ENCODE measurements at places on chromosomes 3 and 15. TPM values are rescaled to one million over a fixed set of nuclear protein-coding genes. Genes with fewer than 3 reads are reported as not detected.

The PIGZ gene
- 2.3 TPM for polyA plus RNA-seq

DNA sequence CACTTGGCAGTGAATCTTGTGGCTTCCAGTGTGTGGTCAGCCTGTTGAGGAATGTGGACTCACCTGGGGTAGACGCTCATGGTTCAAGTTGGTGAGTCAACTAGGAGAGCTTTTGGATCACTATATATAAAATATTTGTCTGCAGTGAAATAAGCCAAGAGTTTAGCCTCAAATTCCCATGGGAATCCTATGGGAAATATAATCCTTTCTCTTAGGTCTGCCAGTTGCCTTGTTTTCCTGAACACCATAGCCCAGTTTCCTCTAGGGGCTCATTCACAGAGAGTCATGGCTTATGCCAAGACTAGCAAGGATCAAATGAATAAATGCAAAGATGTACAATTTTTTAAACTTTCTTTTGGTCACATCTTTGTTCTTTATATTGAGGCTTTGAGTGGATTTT, 100.1 kb upstream of the NPHP3 start:
- no peak for DNase-seq

- DNase-seq, result no peak
These were observed 1.3 kb downstream of the PIK3CA start for GRCh38 chr3:179149406-179149867.

The SPINK8 gene
- polyA plus RNA-seq, result not detected

The SIDT1 gene
- 3.8 TPM for polyA plus RNA-seq

GRCh38 chr15:34620142-34620541, 36.7 kb upstream of the GOLGA8B start:
- no peak for DNase-seq

DNA sequence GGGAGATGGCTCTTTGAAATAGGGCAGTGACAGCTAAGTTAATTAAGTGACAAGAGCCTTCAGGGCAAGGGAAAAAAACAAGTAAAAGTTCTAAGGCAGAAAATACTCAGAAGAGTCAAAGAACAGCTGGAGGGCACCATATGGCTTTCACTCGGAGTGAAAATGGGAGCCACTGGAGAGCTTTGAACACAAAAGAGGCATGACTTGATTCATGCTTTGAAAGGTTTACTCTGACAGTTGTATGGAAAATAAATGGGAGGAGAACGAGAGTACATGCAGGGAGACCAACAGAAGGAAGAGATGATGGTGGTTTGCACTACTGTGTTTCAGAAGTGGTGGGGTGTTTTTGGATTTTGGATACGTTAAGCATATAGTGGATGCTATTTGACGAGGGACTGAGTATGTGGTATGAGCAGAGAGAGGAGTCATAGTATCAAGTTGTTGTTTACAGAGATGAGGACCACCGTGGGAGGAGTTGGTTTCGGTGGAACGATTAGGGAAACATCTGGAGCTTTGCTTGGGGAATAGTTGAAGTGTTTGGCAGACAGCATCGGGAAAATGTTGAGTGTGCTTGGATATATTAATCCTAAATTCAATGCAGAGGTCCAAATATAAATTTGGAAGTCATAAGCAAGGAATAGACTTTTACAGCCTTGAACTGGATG, 411.5 kb downstream of the GABRG3 start:
- DNase-seq, result no peak

DNA sequence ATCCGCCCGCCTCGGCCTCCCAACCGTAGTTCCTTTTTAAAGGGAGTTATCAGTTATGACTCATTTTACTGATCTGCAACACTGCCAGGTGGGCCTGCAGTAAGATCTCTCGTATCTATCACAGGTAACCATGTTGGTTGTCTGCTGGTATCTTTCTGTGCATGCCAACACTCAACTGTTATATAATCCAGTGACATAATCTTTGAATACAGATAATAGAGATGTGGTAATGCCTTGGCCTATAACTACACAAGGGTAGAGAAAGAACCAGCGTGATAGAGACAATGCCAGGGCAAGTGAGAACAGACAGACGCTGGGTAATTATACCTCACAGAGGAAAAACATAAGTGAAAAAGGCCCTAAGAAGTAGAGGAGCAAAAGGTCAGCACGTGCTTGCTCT, 11.0 kb upstream of the ARPP19 start:
- no peak for DNase-seq

GRCh38 chr3:140586311-140586710, 91.6 kb upstream of the TRIM42 start:
- no peak for DNase-seq

GRCh38 chr3:84601303-84601702, 357.5 kb upstream of the CADM2 start:
- DNase-seq, result no peak

- no peak for DNase-seq
These were observed 33.2 kb downstream of the MTMR10 start for GRCh38 chr15:30958219-30958618.

- no peak for DNase-seq
These were observed 96.8 kb downstream of the ADAMTS17 start for GRCh38 chr15:100244796-100245486.

DNA sequence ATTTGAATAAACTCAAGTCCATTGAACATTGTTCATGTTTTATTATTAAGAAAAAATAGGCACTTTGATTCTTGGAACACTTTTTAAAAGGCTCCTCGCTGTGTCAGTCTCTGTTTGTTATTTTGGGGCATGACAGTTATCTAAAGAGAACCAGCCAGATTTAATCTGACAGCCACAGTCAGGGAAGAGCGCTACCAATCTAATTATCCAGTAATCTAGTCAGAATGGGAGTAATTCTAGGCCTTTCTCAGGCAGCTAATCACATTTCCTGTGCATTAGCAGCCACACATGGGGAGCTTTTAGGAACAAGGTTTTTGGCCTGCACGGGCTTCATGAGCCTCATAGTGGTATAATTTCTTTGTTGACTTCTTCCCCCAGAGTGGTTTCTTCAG, 362.2 kb downstream of the RBMS3 start:
- no peak for DNase-seq

The GOLGA8T gene
- not detected for polyA plus RNA-seq

The C3orf80 gene
- 0.13 TPM for polyA plus RNA-seq

GRCh38 chr3:61438253-61439121, 122.9 kb upstream of the PTPRG start:
- no peak for DNase-seq

The PROK2 gene
- polyA plus RNA-seq, result 0.64 TPM

The MEX3B gene
- polyA plus RNA-seq, result 1.7 TPM

- no peak for DNase-seq
These were observed 2.0 kb downstream of the CIB2 start for GRCh38 chr15:78129077-78129750.

DNA sequence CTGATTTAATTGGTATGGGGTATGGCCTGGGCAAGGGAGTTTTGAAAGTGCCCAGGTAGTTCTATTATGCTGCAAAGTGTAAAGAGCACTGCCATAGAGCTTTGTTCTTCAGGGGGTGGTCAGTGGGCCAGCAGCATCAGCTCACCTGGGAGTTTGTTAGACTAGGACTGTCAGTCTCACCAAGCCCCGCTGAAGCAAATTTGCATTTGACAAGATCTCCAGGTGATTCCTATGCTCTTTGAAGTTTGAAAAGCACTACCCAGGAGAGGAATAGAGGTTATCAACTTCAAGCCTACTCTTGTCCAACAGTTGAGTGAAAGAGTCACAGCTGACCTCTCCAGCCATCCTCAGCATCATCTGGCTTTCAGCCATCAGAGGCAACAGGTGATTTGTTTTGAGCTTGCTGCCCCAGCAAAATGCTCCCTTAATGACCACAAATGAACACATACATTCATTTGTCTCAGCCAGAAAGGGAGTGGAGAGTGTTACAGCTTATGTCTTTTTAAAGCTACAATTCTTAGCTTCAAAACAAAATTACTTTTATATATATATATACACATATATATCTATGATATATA, 8.0 kb downstream of the ZSCAN2 start:
- no peak for DNase-seq

The SERPINI1 gene
- polyA plus RNA-seq, result 11.9 TPM

- DNase-seq, result no peak
These were observed 375.8 kb downstream of the TIGIT start for GRCh38 chr3:114669614-114670013.

DNA sequence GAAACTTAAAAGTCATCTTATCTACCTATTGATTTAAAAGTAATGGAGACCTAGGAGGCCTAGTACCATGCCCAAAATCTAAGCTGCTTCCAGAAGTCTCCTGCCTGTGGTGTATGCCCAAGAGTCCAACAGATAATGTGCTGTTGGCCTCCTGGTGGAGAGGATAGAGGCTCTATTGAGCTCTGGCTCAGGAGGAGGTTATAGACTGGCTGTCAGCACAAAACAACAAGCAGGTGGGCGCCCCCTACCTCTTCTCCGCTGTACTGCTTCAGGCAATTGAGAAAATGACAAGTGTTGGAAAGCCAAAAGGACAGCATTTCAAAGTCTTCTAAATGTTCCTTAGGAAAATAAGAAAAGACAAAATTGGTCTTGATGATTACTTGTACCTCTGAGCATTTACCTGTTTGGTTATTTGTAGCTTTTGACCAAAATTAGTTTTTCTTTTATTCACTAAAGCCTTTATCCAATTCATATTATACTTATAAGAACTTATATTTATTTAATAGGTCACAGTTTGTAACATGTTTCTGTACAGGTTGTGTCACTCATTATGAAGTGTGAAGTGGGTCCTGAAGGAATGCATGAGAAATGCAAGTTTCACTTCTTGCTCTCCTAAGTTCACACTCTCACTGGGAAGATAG, 17.2 kb upstream of the GNB5 start:
- DNase-seq, result no peak

The RARB gene
- 1.6 TPM for polyA plus RNA-seq

DNA sequence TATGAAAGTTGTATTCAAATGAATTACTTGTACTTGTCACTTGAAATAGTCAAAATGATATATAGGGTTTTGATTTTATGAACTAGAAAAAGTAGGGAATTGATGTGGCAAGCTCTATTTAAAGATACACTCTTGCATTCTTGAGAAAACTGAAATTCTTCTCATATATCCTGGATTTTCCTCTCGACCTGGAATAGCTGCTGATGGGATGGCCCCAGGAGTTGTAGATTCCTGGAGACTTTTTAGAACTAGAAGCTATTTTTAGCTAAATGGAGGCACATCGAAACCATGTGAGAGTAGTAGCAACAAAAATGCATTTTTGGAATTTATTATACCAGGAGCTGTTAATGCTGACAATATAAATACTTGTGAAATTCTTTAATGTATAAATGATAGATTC, 125.9 kb downstream of the LEKR1 start:
- DNase-seq, result no peak

DNA sequence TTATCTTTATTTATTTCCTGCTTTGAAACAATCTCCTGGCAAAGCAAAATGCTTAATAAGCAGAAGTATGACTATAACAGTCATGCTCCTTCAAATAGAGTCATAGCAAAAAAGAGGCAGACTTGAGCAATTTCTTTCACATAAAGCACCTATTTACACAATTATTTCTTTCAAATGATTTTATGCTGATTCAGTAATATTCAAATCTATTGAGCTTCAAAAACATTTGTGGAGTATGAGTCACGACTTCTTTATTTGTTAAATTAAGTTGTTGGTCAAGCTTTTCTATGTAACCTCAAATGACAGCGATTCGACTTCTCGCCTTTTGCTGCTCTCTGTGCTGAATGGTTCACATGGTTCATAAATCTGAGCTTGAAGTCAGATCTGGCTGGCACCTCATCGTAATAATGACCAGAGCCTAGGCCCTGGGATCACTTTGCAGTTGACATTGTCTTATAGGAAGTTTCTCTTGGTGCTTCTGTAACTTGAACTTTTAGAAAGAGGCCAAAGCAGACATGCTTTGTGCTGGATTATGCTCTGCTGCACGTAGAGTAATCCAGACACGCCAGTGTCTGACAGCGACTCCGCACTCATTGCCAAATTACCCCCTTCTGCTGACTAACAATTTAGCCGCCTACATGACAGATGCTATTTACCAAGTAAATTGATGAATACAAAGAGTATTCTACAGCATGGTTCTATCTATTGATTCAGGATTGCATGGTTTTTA, 139.0 kb downstream of the MCTP2 start:
- no peak for DNase-seq
